ENCODE measurements at places on chromosomes 7 and 10. TPM values are rescaled to one million over a fixed set of nuclear protein-coding genes. Genes with fewer than 3 reads are reported as not detected.

DNA sequence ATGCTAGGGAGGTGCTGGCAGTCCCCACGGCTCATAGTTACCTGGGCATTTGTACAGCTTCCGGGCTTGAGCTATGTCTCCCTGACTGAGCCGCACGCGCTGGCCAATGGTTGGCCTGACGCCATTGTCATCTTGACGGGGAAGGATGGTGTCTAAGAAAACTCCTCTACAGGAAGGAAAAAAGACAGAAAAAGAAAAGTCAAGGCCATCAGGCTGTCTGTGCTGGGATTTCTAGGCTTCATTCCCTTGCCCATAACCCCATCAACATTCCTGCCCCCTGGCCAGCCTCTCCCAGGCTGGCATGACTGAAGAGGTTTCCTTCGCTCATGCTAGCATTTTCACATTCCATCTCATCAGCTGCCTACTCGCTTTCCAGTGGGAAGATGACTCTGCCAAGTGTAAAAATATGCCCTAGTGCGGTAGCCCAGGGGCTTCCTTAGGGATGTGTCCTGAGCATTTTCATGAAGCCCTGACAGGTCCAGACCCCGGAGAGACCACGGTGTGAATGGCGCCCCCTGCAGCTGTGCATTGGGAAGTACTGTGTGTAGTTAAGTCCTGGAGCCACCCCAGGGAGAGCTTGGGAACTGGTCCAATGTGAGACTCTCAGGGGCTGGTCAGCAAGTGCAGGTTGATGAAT is 54.5 kb upstream of the OPALIN start:
- peaks cover 30% of the 10 kb centered on the region for H3K27me3 ChIP-seq
- no peak for DNase-seq
- H3K4me1 ChIP-seq = peaks cover 24% of the 10 kb centered on the region
- no peak overlapping the region for H3K4me3 ChIP-seq
- no peak overlapping the region for H3K27ac ChIP-seq

GRCh38 chr7:69411466-69411865 is 186.8 kb upstream of the AUTS2 start:
- H3K27me3 ChIP-seq = no peaks in the 10 kb centered on the region
- no peaks in the 10 kb centered on the region for H3K4me1 ChIP-seq
- H3K36me3 ChIP-seq = no peaks in the 10 kb centered on the region
- DNase-seq = no peak

GRCh38 chr10:89468191-89468965 is 54.0 kb downstream of the IFIT5 start:
- peaks cover 25% of the 10 kb centered on the region for H3K4me1 ChIP-seq
- H3K27me3 ChIP-seq = no peaks in the 10 kb centered on the region
- H3K36me3 ChIP-seq = no peaks in the 10 kb centered on the region
- H3K27ac ChIP-seq = no peak overlapping the region

Gene ZNF12
- total RNA-seq = 28.1 TPM

DNA sequence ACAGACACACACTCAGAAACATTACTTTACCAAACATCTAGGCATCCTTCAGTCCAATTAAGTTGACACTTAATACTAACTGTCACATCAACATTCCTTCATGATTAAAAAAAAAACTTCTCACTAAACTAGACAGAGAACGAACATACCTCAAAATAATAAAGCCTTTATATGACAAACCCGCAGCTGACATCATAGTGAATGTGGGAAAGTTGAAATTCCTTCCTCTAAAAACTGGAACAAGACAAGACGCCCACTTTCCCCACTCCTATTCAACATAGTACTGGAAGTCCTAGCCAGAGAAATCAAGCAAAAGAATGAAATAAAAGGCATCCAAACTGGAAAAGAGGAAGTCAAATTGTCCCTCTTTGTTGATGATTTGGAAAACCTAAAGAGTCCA is 96.9 kb upstream of the PPP1R9A start:
- no peaks in the 10 kb centered on the region for H3K36me3 ChIP-seq
- H3K4me1 ChIP-seq = no peaks in the 10 kb centered on the region
- no peak for DNase-seq
- H3K27me3 ChIP-seq = no peaks in the 10 kb centered on the region
- no peak overlapping the region for H3K27ac ChIP-seq

Gene VSTM4
- total RNA-seq = not detected

DNA sequence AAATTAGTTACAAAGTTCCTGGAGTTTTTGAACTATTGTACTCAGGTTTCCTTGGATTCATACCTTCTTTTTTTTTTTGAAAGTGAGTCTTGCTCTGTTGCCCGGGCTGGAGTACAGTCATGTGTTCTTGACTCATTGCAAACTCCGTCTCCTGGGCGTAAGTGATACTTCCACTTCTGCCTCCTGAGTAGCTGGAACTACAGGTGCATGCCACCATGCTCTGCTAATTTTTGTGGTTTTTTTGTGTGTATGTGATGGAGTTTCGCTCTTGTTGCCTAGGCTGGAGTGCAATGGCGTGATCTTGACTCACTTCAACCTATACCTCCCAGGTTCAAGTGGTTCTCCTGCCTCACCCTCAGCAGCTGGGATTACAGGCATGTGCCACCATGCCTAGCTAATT is 22.3 kb downstream of the MCM10 start:
- no peak for DNase-seq
- peaks cover 66% of the 10 kb centered on the region for H3K36me3 ChIP-seq
- H3K4me3 ChIP-seq = no peak overlapping the region
- no peaks in the 10 kb centered on the region for H3K27me3 ChIP-seq
- H3K27ac ChIP-seq = no peak overlapping the region
- no peaks in the 10 kb centered on the region for H3K4me1 ChIP-seq

Gene FAM25C
- total RNA-seq = not detected

Gene DYDC2
- 2.3 TPM for total RNA-seq

GRCh38 chr7:21469894-21470293 is 42.0 kb downstream of the SP4 start:
- H3K36me3 ChIP-seq = no peaks in the 10 kb centered on the region
- no peak overlapping the region for H3K27ac ChIP-seq
- no peak for DNase-seq
- H3K4me1 ChIP-seq = no peaks in the 10 kb centered on the region
- no peaks in the 10 kb centered on the region for H3K27me3 ChIP-seq

- H3K27me3 ChIP-seq = no peaks in the 10 kb centered on the region
- H3K36me3 ChIP-seq = no peaks in the 10 kb centered on the region
- DNase-seq = no peak
- H3K4me1 ChIP-seq = no peaks in the 10 kb centered on the region
Measured at GRCh38 chr7:123199883-123200282, at the start of gene SLC13A1. Gene SLC13A1 (minus strand): TSS chr7:123199969. CDS start chr7:123199946, 23 bp downstream.

Gene VCL
- 26.9 TPM for total RNA-seq

Gene SOSTDC1
- not detected for total RNA-seq

All from HepG2 (cell line).